ENCODE measurements at places on chromosomes 7 and 10.

DNA sequence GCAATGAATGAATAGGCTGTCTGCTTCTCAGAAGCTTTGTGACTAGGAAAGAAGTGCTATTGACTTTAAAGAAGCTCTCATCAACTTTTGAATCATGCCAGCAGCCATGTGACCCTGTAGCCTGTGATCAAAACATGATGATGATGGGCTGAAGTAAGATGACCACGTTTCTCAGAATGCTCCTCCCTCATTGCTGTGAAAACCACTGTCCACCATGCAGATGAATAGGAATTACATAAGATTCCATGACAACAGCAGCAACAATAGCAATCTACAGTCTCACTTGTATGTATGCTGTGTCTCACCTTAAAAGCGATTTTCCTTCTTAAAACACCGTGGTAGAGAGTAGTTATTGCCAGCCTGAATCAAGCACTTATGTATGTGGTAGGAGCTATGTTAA lies 228.4 kb downstream of the TRIL start:
- DNase-seq, result peak; percentile 31

DNA sequence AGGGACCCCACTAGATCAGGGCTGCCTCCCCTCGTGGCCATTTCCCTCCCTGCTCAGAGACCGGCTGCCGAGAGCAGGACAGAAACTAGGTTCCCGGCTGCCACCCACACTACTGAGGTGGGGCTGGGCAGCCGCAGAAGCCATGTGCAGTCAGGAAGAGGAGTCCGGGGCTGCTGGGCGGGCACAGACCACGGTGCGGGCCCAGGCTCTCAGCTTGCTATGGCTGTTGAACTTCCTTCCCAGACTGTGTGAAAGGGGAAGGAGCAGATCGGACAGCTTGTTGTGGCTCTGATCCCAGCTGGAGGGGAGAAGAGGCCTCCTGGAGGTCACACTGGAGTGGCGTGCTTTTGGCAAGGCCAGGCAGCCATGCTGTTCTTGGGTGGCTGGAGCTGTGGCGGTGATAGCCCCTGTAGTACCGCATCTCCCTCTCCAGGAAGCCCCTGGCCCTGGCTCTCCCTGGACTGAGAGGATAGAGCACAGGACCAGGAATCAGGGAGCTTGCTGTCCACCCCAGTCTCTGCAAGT lies 56.8 kb downstream of the HK1 start:
- DNase-seq, result no peak

GRCh38 chr7:127119517-127119916 lies 133.2 kb downstream of the GRM8 start:
- no peak for DNase-seq

DNA sequence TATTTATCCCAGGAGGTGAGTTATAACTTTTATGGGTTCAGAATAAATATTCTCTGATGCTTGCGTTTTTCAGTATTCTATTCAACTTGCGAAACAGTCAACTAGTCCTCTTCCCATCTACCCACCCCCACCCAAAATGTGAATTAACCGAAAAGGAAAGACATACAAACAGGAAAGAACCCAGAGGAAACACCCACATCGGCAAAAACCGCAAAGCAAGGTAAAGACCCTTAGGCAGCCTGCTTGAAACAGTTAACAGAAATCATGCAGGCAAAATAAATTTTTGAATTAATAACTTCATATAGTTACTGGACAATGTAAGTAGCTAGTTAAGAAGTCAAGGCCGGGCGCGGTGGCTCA lies 5.4 kb downstream of the ZC3HAV1 start:
- DNase-seq, result no peak

GRCh38 chr7:44121761-44122420 lies 1.5 kb downstream of the POLD2 start:
- no peak for DNase-seq

GRCh38 chr10:103069453-103070331 lies 123.4 kb downstream of the NT5C2 start:
- peak; percentile 37 for DNase-seq

GRCh38 chr10:17289763-17290162 lies 61.7 kb downstream of the VIM start:
- no peak for DNase-seq

GRCh38 chr10:1295756-1296480 lies 239.7 kb downstream of the WDR37 start:
- DNase-seq, result no peak

DNA sequence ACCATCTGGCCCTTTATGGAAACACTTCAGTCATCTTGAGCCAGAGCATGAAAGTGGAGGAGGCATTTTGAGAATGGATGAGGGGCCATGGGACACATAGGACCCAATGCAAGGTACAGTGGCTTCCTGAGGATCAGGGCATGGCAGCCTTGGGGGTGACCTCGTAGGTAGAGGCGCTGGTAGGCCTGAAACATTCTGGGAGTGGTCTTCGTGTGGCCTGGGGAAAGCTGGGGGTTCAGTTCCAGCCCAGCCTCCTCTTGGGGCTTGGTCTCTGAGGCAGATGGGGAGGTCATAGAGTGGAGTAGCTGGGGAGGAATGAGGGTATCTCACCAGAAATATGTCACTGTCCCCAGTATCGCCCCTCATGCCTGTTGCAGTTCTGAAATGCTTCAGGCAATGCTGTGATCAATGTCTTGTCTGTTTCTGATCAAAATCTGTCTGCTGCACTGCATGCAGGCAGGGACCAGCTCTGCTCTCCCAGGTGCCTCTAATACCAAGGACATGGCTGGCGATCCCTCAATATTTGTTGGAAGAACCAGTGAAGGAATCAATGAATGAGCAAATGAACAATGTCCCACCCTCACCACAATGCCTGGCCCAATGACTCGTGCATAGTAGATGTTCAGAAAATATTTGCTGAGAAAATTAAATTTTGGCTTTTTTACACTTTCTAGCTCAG lies 90.9 kb downstream of the CHST15 start:
- no peak for DNase-seq

- DNase-seq, result no peak
These were observed 47.5 kb downstream of the FAM53B start for GRCh38 chr10:124696446-124697392.

GRCh38 chr10:101895781-101896180 lies 52.2 kb upstream of the KCNIP2 start:
- DNase-seq, result no peak

GRCh38 chr7:41113719-41114118 lies 589.2 kb downstream of the INHBA start:
- no peak for DNase-seq

- no peak for DNase-seq
These were observed 70.8 kb downstream of the CFTR start for GRCh38 chr7:117550625-117551024.

DNA sequence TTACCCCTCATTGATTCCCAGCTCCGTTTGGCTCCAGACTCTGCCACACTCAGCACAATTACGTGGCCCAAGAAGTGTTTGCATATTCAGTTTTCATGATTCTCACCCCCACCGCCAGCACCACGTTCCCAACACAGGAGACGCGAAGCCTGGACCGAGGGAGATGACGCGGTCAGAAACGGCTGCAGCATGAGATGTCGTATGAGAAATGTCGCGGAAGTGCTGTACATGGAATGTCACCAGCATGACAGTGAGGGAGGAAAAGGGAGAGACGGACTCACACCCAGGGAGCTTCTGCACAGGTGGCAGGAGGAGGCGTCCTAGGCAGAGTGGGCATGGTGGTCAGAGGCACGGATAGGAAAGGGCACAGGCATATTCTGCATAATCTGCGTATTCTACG lies 188.3 kb downstream of the WDR37 start:
- DNase-seq, result no peak

DNA sequence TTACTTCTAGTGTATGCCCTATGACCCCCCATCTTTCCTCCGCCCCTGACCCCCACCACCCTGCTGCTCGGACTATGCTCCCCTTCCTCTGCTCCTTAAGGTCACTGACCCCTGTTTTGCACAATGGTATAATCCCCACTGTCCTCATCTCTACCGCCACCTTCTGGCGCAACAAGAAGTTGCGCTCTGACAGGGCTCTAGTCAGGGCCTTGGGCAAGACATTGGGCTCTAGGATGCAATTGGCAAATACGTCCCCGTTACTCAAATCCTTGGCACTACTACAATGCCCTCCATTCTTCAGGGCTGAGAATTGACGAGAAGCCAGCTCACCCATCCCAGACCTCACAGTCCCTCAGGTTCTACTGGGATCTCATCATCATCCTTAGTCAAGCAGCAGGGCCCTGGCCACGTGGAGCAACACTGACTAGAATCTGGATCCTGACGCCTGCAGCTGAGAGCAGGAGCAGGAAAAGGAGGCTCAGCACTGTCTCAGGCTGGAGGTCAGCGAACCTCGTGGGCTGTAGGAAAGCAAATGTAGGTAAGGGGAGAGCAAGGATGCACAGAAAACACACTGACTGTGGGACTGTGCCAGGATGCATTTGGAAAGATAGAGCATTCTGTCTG lies 10.6 kb downstream of the LRIT2 start:
- no peak for DNase-seq

DNA sequence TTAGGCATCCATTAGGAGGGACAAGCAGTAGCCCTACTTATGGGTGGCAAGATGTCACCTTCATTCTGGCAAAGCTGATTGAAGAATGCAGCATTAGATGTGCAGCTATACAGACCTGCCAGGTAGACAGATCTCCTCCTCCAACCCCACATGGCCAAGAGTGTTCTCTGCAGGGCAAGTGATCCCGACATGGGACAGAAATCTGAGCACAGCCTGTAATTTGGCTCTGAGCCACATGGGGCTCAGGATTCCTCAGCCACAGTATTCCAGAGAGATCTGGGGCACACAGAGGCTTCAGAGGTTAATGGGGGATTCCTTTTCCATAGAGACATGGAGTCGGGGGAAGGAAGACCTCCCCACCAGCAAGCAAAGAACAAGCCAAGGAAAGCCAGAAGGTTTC lies 58.7 kb upstream of the GDF10 start:
- DNase-seq, result no peak

- DNase-seq, result no peak
These were observed 32.6 kb upstream of the HSPB1 start for GRCh38 chr7:76269895-76270294.

DNA sequence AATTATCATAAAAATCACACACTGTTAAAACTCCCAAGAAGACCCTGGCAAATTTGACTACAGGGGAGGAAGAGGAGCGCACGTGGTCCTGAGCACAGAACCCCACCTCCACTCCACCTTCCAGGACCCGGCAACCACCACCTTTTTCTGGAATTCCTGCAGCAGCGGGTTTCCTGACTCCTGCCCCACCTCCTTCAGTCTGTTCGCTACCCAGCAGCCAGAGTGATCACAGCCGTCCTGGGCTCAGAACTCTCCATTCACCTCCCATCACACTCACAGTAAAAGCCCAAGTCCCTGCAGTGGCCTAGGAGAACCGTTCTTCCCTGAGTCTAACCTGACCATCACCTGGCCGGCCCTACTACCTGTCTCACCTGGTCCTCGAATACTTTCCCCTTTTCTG lies 107.4 kb upstream of the FAM204A start:
- DNase-seq, result no peak

- peak; percentile 43 for DNase-seq
These were observed 20.0 kb downstream of the RBM17 start for GRCh38 chr10:6108631-6109443.

GRCh38 chr7:50273870-50274269 lies 30.6 kb upstream of the IKZF1 start:
- no peak for DNase-seq

DNA sequence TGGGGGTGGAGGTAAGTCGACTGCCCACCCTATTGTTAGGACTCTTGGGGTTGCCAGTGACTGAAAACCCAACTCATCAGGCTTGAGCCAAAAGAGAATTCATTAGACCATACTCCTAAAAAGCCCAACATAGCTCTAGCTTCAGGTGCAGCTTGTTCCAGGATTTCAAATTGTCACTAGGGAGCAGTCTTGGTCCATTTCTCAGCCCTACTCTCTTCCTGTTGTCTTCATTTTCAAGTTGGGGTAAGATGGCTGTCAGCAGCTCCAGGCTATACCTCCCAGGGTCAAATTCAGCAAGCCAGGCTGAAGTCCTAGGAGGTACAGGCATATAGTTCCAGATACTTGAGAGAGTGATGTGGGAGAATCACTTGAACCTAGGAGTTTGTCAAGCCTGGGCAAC lies 14.9 kb upstream of the COL13A1 start:
- peak; percentile 31 for DNase-seq

DNA sequence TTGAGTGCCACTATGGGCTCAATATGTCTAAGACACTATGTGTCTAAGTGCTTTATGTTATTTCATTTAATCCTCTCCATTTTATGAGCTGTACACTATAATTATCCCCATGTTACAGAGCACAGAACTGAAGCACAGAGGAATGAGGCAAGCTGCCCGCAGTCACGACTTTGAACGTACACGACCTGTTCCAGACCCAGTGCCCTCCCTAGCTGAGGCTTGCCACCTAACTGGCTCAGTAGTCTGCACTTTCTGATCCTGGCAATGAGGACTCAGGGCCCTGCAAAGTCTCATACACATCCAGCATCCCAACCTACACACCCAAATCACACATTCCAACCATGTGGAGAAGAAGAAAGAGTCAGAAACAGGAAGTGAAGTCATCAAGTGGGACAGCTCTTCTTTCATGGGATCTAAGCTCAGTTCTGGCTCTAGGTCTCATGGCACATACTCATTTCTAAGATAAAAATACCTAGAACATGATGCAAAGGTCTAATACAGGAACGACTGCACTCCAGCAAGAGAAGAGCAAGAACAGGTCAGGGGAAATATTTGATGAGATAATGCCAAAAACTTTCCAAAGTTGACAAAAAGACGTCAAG lies 42.4 kb upstream of the DDC start:
- DNase-seq, result no peak

- DNase-seq, result no peak
These were observed 609.4 kb upstream of the PCDH15 start for GRCh38 chr10:55410415-55410885.

- no peak for DNase-seq
These were observed 221.6 kb upstream of the SEMA3E start for GRCh38 chr7:83870515-83870914.

DNA sequence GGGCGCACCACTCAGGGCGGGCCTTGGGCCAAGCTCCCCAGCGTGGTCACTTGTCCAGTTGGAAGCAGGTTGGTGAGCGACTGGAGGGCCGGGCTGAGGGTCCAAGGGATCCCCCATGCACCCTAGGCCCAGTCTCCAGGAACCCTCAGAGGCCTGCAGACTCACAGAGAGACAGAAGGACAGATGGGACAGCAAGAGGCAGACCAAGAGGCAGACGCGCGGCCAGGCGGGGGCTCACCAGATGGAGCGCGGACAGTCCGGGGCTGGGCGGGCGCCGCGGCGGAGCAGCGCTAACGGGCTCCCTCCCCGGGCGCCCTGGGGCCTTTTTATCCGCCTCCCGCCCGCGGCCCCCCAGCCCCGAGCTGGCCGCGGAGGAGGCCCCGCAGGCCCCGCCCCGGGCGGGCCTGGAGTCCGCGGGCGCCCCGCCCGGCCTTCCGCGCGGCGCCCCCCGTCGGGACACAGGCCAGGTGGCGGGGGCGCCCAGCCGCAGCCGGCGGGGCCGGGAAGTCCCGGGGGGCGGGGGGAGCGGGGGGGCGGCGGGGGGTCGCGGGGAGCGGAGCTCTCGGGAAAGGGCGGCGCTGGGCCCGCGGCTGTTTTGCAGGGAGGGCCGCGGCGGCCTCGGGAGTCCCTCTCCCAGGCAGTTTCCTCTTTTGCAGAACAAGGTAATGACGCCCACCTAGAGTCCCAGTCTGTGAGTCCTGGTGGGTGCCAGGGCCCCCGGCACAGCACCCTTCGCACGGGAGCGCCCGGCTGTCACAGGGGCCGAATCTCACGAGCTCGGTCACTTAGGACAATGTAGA lies at the start of gene LOXL4:
TSS of gene LOXL4 (minus strand) at position 301 of the 800 bp plus-strand sequence. CDS start 5,175 bp downstream, outside the sequence.
- DNase-seq, result no peak
